ENCODE measurements at places on chromosomes 12 and 14.

DNA sequence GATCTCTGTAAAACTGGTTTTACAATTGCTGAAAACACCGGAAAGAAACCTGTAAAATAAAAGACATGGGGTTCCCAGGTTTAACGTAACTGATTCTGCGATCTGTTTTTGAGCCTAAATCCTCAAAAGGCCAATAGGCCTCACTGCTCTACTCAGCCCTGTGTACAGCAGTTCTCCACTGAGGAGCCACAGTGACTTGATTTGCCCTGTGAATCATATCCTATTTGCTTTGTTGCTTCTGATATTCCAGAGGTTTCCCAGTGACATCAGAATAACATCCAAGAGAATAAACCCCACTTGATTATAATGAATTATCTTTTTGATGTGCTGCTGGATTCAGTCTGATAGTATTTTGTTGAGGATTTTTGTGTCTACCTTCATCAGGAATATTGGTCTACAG, 27.5 kb downstream of the MDM1 start:
- no peak for DNase-seq

DNA sequence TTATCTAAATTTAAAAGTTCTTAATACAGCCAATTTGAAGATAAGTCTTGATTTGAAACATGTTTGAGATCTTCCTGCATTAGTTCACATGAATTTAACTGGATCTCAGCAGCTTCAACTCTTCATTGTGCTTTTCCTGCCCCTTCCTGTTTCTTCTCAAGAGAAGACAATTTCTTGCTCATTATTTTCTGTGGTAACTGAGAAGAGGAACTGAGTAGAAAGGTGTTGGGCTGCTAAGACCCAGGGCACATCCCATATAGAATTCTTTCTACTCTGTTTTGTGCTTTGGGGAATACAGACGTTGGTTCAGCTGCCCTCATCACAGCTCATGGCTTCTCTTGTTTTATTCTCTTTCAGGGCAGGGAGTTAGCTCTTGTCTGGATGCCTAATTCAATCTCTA, 110.2 kb downstream of the SNAPC1 start:
- DNase-seq, result no peak

- DNase-seq, result peak; percentile 31
Observed at GRCh38 chr12:94207849-94208621, 59.7 kb downstream of the PLXNC1 start.

GRCh38 chr14:34710744-34711143, 3.6 kb downstream of the CFL2 start:
- DNase-seq, result no peak

DNA sequence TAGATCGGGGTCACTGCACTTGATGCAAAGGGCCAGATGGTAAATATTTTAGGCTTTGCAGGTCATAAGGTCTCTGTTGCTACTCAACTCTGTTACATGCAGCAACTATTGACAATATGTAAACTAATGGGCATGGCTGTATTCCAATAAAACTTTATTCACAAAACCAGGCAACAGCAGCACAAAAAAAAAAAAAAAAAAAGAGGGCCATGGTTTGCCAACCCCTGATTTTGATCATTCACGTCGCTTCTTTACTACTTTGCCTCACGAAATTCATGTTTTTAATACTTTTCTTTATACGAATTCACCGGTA, 152.9 kb downstream of the RBM19 start:
- no peak for DNase-seq

- DNase-seq, result peak; percentile 86
Observed at GRCh38 chr12:45727301-45727979, 2.1 kb upstream of the ARID2 start.

DNA sequence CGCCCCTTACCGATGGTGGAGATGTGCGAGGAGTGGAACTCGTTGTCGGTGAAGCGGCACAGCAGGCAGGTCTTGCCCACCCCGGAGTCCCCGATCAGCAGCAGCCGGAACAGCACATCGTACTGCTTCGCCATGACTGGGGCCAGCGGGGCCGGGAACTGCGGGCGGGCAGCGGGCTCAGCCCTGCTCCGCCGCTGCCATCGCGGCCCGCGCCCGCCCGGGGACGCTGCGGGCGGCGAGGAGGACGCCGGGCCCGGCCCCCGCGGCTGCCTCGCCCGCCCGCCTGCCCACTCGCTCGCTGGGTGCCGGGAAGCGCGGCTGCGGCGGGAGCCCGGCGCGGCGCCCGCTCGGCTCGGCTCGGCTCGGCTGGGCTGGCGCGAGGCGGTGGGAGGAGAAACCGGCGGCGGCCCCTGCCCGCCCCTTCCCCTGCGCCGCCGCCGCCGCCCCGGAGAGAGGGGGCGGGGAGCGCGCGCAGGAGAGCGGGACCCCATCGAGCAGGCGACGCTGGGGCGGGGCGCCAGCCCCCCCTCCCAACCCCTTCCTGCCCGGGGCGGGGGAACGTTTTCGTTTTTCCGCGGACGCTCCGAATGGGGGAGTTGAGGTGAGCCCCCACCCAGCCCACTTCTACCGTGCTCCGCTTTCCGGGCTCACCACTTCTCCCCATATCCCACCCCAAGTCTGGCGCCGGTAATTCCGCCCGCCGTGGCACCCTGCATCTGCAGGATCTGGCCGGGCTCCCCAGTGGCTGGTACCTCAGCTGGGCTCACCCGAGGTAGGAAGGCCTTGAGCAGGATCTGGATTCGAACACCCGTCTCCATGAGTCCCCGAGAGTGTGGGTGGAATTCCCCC, at the start of gene RAB15:
Gene RAB15, minus strand, starts transcription at position 394 of the 849 bp plus-strand sequence. Its CDS starts 260 bp downstream, at position 134.
- DNase-seq, result peak; percentile 37

GRCh38 chr12:3041558-3042164, 35.5 kb upstream of the TSPAN9 start:
- peak; percentile 26 for DNase-seq

DNA sequence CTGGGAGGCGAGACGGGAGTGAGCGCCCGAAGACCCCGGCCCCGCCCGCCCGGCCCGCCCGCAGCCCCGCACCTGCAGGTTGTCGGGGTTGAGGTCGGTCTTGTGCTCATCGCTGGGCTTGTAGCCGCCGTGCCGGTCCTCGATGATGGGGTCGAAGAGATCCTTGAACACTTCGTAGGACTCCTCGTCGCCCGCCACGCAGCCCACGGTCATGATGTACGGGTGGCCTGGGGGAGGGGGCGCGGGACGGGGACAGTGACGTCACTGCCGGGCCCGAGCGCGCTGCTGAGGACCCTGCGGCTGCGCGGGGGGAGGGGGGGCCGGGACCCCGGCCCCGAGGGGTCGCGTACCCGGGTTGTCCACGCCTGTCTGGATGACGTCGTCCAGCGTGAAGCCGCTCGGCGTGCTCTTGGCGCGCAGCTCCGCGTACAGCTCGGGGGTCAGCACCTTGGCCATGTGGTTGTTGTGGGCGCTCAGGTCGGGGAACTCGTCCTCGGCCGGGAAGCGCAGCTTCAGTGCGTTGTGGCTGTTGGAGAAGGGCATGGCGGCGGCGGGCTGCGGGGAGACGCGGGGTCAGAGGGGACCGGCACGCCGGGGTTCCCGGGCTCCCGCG, 573 bp downstream of the CKB start:
- no peak for DNase-seq

DNA sequence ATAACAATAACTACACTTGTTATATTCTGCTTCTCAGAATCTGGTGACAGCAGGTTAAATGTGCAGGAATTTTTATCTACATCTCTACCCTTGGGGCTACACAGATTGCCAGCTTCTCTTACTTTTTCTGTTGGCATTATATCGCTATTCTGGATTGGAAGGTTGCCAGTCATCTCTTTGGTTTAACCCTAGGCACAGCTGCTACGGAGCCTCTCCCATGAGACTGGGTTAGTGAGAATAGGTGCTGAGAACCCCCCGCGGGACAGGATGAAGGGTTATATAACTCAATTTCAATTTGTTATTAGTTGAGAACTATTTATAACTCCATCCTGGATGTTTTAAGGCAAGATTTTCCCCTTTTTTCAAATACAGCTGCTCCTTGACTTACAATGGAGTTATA, 73.1 kb downstream of the ACADS start:
- no peak for DNase-seq

DNA sequence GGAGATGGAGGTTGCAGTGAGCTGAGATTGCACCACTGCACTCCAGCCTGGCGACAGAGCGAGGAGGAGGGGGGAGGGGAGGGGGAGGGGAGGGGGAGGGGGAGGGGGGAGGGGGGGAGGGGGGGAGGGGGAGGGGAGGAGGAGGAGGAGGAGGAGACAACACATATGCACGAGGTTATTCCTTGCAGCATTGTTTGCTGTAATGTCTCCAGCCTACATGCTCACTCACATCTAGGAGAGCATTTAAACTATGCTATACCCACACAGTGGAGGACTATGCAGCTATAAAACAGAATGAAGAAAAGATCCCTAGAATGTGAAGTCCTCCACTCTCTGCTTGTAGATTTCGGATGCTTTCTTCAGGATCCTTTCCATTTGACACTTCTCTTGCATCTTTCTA, 3.5 kb upstream of the HIGD1C start:
- no peak for DNase-seq

DNA sequence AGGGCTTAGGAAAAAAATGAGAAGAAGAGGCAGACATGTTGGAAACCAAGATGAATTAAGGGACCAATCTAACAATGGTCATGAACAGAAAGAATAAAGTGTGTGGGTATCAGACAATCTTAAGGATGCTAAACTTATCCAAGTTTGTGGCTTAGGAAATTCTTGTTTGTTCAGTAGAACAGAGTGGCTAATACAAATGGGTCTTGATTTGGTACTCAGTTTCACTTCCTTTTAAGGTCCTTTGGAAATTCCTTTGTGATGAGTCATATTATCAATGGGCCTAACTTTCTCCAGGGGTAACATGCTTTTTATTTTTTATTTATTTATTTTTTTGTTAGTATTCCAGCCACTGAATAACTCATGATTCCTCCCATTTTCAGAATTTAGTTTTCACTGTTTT, 1154.7 kb upstream of the FLRT2 start:
- no peak for DNase-seq

- no peak for DNase-seq
Observed at GRCh38 chr12:60052483-60052882, 456.7 kb downstream of the SLC16A7 start.

DNA sequence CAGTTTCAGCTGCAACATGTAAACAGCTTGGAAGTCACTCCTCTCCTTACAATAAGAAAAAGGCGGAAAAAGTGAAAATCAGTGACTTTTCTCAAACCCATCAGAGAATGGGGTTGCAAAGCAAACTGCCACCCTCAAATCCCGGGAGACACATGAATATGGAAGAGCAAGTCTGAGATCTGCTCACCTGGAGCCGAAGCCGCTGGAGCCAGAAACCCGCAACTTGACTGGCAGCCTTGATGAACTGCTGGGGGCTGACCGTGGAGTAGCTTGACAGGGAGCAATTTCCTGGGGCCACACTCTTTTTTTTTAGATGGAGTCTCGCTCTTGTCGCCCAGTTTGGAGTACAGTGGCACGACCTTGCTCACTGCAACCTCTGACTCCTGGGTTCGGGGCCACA, 208.2 kb downstream of the KIF26A start:
- no peak for DNase-seq

DNA sequence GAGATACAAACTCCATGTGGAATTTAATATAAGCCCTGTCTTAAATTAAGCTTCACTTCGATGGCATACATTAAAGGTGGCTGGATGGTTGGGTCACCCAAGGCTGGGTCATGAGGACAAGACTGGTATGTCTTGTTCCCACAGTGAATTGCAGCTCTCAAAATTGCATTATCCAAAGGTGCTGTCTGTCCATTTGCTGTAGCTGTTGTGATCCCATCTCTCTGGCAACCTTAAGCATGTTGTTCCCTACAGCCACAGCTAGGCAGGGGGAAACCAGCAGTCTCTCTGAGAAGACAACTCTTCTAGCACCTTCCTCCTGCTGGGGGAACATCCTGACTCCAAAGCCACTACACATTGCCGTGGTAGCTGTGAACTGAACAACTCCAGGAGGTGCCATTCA, 187.0 kb downstream of the NUAK1 start:
- no peak for DNase-seq

DNA sequence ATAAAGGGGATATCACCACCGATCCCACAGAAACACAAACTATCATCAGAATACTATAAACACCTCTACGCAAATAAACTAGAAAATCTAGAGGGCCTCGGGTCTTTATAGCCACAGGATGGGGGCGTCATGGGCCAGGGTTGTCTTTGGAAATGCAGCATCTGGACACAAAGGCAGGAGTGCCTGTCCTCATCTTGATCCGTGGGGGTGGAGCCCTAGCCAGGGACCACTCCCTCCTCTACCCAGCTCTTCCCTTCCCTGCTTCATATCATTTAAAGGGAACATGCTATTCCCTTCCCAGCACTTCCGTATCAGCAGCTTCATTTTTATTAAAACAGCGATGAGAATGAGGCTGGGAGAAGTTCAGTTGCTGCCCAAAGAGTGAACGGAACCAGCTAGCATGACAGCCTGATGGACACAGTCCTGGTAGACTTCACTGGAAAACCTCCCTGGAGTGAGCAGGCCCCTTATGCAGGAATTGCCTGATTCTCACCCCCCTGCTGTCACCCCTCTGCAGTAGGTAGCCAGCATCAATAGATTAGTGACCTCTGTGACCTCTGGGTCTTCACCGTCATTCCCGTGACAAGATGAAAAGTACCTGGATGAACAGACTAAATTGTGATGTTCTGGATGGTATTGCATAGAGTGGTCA, 251.4 kb upstream of the RGS6 start:
- no peak for DNase-seq

GRCh38 chr12:68037616-68038255, 48.5 kb downstream of the IFNG-AS1 start:
- DNase-seq, result no peak

DNA sequence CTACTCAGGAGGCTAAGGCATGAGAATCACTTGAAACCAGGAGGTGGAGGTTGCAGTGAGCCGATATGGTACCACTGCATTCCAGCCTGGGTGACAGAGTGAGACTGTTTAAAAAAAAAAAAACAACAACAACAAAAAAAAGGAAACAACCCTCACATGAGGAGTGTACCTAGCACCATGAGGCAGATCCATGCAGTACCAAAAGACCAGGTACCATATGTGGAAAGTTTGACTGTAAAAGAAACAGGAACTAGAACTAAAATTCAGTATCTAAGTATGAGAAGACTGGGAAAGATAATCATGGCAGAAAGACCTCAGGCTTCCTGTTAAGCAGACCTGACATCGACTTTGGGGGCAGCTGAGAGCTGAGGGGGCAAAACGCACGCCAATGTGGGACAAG, 55.1 kb downstream of the TRAFD1 start:
- DNase-seq, result no peak

DNA sequence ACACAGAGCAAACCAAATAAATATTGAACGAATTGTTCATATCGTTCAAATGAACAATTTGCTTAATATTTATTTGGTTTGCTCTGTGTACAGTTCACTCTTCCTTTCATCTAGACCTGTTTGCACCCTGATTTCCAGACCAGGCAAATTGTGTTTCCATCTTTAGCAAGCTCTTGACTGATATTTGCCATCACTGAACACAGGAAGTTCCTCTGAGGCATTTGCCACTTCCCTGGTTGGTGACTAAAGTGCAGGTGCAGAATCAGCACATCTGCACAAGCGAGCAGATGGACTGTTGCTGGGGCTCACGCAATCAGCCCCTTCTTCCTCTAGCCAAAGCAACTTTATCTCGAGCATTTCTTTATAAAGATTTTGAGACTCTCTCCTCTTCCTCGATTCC, 112.9 kb downstream of the DAAM1 start:
- no peak for DNase-seq

- no peak for DNase-seq
Observed at GRCh38 chr12:124479680-124480468, 87.5 kb downstream of the NCOR2 start.

All from activated CD4-positive, alpha-beta T cell treated with anti-CD3 and anti-CD28 coated beads for 4 hours (primary cell).